Gastroesophageal sphincter (tissue), 4 donors: ENCODE measurements at places on chromosomes 16 and 17. TPM values are rescaled to one million over a fixed set of nuclear protein-coding genes. Genes with fewer than 3 reads are reported as not detected.

- no peak for ATAC-seq
Measured at GRCh38 chr17:33696102-33696501, 403.0 kb upstream of the ASIC2 start.

The DOK4 gene
- total RNA-seq: 16.6 TPM

The BLTP2 gene
- 108 TPM for total RNA-seq

The KAT2A gene
- total RNA-seq: 10.3 TPM
